CD8-positive, alpha-beta T cell (primary cell): ENCODE measurements at places on chromosomes 1 and 21.

GRCh38 chr1:185526344-185527307 is 207.6 kb upstream of the HMCN1 start:
- DNase-seq: no peak

DNA sequence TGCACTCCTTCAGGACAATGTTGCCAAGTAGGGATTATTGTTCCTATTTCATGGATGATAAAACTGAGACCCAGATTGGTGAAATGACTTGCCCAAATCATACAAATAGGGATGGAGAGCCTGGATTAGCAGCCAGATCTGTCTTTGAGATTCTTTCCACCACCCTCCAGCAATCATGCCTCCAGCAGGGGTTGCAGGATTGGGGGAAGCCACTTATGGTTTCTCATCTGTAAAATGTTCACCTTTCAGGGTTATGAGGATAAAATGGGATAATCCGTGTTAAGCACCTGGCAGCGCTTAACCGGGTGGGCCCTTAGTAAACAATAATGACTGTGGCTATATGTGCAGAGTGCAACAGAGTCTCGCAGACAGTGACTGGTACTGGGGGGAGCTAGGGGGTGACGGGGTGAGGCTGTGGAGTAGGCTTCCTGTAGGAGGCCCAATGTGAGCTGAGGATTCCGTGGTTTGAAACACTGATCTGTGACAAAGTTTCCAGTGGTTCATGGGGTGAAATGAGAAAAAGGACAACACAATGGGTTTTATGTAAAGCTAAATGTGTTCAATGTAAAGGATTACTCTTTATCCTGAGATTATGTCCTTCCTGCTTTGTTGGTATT is 33.7 kb upstream of the FOXO6 start:
- no peak for DNase-seq

- DNase-seq: peak; percentile 67
Measured at GRCh38 chr1:31955917-31956736, 18.0 kb upstream of the PTP4A2 start.

DNA sequence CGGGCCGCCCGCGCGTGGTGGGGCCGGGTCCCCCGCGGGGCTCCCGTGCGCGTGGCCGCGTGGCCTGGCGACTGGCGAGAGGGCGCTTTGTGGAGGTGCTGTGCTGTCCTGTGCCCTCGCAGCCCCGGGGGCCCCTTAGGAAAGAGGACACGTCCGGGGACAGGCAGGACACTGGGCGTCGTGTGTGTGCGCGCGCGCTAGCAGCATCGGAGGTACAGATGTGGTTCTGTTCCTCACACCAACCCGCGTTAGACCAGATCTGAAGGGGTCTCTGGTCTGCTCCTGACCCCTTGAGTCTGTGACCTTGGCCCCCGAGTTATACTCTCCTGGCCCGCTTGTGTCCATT is 489 bp downstream of the ACTN2 start:
- DNase-seq: no peak

GRCh38 chr1:201311356-201312011 is 28.2 kb downstream of the PKP1 start:
- no peak for DNase-seq

DNA sequence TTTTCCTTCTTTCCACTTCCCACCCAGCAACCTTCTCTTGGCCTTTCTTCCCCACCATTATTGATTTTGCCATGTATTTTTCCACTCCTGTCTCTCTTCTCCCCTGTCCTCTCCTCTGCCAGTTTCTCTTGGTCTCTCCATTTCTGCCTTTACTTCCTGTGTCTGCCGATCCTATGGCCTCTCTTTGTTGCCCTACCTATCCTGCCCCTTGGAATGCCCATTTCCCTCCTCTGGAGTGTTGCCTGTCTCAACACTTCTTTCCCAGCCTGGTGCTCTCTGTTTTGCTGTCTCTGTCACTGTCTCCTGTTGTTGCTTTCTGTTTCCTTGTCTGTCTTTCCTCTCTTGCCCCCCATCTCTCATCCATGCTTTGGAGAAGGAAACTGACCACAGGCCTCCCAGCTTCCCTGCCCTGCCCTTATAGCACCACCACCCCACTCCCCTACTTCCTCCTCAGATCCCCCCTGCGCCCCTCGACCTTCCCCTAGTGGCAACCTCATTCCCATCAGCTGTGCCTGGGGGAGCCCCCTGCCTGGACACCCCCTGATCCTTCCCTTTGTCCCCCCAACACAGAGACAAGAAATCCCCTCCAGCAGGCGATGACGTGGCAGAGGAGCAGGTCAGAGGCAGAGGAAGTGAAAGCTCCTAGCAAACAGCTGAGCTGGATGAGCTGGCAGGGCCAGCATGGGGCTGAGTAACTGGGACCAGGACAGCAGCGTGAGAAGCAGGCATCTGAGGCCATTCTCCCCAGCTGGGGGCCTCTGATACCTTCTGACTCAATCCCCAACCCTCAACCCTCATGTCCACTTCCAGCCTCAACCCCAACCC is 6.6 kb upstream of the ETV3L start:
- no peak for DNase-seq

DNA sequence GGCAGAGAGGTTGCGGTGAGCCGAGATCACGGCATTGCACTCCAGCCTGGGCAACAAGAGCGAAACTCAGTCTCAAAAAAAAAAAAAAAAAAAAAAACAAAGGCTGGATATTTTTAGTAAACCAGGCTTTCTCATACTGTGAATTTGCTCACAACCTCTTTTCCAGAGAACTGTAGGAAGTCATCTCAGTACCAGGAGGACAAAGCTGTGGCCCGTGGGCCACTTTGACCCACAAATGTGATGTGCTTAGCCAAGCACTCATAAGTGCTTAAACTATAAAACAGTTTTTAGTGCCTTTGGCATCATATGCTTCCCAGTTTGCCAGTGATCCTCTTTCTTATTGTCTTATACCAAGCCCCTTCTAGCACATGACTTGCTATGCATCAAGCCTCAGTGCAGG is 46.5 kb downstream of the RNF11 start:
- DNase-seq: no peak

- no peak for DNase-seq
Measured at GRCh38 chr1:155871390-155871789, 12.0 kb downstream of the SYT11 start.

DNA sequence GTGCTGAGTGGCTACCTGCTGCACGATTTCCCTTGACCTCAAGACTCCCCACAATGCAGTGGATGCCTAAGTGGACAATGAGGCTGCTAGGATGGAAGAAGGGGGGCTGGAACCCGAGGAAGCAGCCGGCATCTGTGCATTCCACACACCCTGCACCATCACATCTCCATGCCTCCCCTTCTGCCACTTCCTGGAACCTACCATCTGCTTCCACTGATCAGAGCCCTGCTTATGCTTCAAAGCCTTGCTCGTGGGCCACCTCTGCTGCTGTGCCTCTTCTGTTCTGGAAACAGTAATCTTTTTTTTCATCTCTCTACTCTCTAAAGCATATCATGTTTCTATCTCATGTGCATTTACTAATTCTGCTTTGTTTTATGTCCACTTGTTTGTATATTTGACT is 66.2 kb upstream of the WDR26 start:
- no peak for DNase-seq
